ENCODE measurements at places on chromosomes 1 and 21.

DNA sequence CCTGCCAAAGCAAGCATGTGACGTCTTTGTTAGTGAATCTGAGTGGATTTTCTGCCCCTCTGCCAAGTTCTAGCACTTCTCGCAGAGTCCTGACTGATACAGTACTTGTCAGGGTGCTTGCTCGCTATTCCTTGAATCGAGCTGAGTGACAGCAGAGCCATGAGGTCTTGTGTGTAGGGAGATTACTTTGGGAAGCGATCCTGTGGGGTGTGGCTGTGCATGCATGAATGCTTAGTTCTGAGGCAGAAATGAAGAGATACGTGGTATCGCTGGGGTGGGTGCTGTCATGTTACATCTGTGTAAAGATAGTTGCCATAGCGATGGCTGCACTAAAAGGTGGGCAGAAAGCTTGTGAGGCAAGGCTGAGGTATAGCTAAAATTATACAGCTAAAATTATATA is 19.3 kb upstream of the DNAJC28 start:
- DNase-seq, result no peak

DNA sequence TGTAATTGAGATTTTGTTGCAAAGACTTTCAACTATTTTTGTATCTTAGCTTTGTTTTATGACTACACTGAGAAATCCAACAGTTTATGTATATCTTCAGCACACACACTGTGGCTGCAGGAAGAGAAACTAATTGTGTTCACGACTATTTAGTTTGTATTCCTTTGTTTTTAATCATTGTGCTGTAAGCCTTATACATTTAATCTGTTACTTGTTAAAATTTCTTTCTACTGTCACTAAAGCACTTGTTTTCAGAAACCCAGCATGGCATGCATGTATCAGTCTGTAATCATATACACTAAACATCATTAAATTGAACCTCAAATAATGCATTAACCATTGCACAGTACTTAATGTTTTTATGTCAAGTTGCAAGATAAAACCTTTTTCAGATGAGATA is 656 bp downstream of the ANGPTL1 start:
- no peak for DNase-seq

DNA sequence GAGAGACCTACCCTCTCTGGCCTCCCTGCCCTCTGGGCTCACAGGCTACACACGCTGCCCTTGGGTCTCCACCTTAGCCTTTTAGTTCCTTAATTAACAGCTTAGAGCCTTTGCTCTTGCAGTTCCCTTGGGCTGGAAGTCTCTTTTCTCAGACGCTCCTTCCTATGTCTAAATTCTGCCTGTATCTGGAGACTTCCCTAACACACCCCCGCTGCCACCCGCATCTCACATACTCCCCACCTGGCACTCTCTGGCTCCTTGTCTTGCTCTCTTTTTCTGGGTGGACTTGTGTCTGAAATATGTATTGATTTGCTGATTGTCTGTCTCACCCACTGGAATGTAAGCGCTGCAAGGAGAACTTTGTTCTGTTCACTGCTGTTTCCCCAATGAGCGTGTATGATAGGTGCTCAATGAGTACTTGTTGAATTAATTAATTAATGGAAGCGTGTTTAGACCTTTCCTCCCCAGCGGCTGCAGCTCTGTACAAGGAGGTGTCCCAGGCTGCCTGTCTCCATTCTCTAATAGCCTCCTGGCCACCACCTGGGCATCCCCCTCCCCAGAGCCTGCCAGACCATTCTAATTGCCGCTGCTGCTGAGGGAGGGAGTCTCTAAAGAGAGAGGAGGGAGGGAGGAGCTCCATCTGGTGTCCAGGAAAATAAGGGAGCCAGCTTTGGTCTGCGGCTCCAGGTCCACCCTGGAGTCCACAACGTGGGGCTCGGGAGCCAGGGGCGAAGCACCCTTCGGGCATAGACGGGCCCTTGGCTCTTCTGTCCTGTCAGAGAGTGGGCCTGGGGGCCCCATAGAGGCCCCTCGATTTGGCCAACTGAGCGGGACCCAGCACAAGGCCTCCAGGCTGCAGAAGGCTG is 95.4 kb downstream of the RNF220 start:
- DNase-seq, result no peak

DNA sequence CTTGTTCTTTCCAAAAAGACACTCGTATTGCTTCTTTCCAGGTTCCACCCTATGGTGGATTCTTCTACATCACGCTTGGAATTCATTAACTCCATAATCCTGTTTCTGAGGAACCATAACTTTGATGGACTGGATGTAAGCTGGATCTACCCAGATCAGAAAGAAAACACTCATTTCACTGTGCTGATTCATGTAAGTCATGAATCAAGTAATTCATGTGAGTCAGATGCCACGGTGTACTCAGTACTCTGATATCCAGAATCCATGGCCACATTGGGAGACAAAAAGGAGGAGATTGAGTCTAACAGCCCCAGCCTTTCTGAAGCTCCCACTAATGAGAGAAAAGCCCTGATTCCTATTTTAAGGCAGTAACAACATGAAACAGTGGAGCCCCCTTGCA is 7.4 kb downstream of the CHI3L2 start:
- no peak for DNase-seq

DNA sequence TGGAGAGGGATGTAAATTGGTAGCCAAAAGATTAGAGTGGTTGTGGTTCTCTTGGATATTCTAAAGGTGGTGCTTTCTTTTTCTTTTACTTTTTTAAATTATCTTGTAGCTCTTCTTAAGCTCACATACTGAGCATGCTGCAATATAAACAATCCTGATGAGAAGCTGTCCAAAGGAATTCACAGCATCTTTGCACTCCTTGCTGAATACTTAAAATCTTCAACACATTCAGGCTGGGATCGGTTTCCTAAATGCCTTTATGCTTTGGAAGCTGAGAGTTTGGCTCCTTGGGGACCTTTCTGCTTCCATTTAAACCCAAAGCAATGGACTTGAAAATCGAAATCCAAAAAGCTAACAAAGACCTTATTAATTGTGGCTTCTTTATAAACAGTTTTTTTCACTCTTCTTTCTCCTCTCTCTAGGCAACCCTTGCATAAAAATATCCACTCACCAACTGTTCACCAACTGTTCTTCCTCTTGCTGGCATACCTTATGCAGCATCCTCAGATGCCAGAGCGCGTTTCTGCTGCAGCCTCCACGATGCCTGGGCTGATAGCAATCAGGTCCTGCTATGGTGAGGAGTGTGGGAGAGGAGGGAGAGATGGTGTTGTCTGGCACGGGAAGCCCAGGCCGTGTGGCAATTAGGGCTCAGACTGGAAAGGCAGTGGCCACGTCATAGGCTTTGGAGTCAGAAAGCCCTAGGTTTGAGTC is 535.8 kb upstream of the DAB1 start:
- no peak for DNase-seq

GRCh38 chr1:119733754-119734153 is 22.0 kb downstream of the PHGDH start:
- no peak for DNase-seq

GRCh38 chr1:206506405-206507283 is 687 bp upstream of the RASSF5 start:
- DNase-seq, result no peak

- DNase-seq, result no peak
These were observed 54.2 kb upstream of the RGS7 start for GRCh38 chr1:241411056-241411775.

GRCh38 chr1:201291916-201292315 is 8.6 kb downstream of the PKP1 start:
- no peak for DNase-seq

DNA sequence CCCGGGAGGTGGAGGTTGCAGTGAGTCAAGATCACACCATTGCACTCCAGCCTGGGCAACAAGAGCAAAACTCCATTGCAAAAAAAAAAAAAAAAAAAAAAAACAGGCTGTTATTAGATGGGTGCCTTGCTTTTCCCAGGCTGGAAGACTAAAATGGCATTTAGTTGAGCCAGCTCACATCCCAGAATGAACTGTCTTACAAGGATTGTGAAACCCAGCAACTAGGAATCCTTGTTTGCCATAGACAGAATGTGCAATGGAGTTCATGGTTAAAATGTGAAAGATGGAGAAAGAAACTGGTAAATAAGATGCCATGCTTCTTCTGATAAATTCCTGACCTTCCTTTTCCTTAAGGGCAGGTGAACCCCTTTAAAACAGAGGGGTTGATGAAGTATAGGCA is 215.8 kb upstream of the GREM2 start:
- DNase-seq, result no peak

DNA sequence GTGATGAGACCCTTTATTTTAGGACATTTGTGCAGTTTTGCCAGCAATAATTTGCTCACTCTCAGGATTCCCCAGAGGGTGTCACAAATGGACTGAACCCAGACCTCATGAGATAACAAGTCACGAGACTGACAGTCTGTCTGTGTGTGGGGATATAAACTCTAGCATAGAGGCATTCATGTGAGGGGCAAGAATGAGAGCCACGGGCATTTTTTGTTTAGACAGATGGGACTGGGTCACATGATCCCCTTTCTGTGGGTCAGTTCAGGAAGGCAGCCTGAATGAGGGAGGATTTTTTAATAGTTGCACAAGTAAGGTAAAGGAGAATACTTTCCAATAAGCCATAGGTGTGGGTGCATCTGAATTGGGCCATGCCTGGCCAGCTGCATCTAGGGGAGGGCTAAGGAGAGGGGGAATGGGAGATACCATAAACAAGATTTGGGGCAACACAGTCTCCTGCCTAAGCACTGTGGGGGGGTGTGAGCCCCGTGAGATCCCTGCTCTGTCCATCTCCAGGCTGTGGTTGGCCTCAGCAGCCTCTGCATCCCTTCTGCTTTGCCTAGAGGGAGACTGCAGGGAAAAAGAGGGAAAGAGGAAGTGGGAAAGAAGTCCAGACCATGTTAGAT is 66.6 kb downstream of the NAV1 start:
- no peak for DNase-seq

GRCh38 chr1:59779949-59780348 is 34.8 kb upstream of the HOOK1 start:
- DNase-seq, result no peak

DNA sequence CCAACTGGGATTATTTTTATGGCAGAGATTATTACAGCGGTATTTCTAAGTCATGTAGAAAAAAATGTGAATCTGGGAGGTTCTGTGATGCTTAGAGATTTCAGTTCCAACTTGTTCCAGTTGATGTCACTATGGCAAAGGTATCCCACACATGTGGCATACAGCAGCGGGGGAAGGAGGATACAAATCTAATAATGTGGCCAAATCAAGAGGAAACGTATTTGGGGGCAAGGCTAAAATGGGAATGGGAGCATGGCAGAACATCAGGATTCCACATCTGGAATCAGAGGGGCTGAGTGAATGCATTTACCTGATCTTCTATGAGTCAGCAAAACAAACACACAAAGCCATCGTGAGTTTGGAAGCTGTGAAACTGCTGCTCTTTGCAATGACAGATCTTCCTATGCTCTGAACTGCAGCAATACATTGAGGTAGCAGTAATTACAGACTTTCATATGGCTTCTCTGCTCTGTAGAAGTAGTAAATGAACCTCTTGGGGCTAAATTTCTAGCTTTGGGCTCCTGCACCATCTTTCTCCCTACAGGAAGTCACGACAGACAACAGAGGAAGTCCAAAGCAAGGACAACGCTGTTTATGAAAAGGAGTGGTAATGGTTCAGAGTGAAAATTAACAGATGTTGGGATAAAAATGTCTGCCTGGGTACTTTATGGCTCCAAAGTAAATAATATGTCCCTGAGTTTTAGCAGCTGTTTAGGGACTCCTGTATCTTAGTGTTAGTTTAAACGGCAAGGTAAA is 55.5 kb downstream of the GABPA start:
- no peak for DNase-seq

DNA sequence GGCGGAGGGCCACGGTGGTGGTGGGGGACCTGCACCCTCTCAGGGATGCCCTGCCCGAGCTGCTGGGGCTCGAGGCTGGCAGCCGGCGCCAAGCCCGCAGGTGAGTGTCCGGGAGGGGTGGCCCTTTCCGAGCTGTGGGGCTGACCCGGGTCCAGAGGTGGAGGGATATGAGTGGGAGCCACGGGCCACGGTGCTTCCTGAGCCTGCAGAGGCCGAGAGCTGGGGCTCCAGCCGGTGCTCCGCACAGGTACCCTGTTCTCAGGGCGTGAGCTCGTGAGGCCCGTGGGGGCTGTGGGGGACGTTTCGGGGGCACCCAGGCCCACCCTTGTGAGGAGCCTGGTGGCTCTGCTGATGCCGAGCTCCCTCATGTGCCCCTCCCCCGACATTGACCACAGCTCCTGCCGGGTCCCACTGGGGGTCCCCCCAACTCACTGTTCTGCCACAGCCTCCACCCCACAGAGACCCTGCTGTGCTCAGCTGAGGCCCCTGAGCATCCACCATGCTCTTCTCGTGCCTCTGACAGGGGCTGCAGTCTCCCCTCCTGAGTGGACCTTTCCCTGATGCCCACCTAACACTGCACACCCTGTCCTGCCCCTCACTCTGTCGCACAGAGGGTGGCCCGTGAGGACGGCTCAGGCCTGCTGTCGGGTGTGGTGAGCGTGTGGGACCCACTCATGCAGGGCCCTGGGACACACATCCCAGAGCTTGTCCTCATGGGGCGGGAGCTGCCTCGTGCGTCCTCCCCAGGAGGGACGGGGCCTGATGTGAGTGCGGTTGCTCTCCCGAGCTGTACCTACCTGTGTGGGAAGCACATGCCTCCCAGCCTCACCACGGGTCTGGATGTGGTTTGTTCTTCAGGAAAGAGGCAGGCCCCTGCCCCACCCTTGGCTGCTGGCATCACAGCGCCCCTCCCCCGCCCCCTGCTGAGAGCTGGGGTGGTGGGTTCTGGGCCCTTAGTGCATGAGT is 27.5 kb downstream of the SLX9 start:
- no peak for DNase-seq

GRCh38 chr1:23210963-23211362 is 6.3 kb downstream of the HTR1D start:
- DNase-seq, result no peak

- no peak for DNase-seq
These were observed 490 bp downstream of the SERINC2 start for GRCh38 chr1:31413405-31414001.

GRCh38 chr21:36783612-36784374 is 84.9 kb downstream of the SIM2 start:
- DNase-seq, result no peak

DNA sequence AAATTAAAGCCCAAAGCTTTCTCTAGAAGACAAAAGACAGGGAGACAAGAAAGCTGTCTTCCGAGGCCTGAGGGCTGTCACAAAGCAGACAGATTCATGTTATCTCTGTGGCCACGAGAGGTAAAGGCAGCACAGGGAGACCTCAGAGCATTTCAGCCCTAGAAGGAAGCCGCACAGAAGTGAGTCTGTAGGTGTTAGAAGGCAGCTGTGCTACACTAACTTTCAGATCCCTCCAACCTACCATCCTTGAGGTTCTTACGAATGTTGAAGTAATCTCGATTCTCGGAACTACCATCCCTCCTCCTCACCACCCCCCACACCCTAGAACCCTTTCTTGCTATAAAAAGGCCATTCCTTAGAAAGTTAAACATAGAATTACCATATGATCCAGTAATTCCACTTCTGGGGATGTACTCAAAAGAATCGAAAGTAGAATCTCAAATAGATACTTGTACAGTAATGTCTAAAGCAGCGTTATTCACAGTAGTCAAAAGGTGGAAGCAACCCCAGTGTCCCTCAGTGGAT is 21.5 kb upstream of the LYST start:
- DNase-seq, result peak; percentile 70

- no peak for DNase-seq
These were observed 25.8 kb downstream of the SMIM12 start for GRCh38 chr1:34833711-34834110.

- DNase-seq, result no peak
These were observed 11.8 kb upstream of the MMEL1 start for GRCh38 chr1:2644591-2645101.

GRCh38 chr21:43658769-43659135 is 536 bp downstream of the HSF2BP start:
- DNase-seq, result no peak

GRCh38 chr1:5956022-5956830 is 36.0 kb downstream of the NPHP4 start:
- DNase-seq, result no peak

- no peak for DNase-seq
These were observed 171.9 kb downstream of the IGSF21 start for GRCh38 chr1:18279351-18280074.

Measured in stimulated activated CD4-positive, alpha-beta T cell treated with anti-CD3 and anti-CD28 coated beads, Interleukin-2, amount 100 ng/mL, for 4 hours (primary cell).